ENCODE measurements at places on chromosomes 12 and 14. TPM values are rescaled to one million over a fixed set of nuclear protein-coding genes. Genes with fewer than 3 reads are reported as not detected.

- no peak overlapping the region for H3K27ac ChIP-seq
- DNase-seq, result no peak
Observed at GRCh38 chr14:41868396-41868795, 261.7 kb downstream of the LRFN5 start.

DNA sequence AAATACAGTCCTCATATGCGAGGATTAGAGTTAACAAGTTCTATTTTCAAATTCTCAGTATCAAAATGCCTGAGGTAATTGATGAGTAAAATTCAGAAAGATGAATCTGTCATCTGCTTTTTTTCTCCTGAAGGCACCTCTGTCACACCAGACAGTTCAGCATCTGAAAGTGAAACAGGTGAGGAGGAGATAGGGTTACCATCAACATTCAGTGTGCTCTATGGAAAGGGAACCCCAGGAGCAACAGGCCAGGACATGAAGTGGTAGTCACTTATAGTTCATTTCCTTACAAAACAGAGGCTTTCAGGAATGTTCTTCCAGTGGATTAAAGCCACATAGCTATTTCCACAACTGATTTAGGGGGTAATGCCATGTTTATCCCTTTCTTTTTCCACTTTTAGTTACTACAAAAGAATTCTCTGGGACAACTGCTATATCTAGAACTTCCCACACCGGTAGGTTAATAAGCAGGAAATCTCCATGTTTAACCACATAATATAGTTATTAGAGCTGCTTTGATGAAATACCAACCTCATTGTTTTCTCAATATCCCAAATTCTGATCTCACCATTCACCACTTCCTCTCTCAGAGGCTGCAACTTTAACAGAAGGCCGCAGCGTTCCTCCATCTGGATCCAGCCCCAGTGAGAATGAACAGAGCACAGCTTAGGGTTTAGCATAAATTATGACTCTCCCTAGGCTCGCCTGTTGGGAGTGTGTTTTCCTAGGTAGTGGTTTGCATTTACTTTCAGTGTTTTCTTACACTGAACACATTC is 177.0 kb upstream of the CNTN1 start:
- no peaks in the 10 kb centered on the region for H3K4me1 ChIP-seq
- no peaks in the 10 kb centered on the region for H3K27me3 ChIP-seq
- H3K4me3 ChIP-seq, result no peak overlapping the region
- H3K36me3 ChIP-seq, result no peaks in the 10 kb centered on the region

DNA sequence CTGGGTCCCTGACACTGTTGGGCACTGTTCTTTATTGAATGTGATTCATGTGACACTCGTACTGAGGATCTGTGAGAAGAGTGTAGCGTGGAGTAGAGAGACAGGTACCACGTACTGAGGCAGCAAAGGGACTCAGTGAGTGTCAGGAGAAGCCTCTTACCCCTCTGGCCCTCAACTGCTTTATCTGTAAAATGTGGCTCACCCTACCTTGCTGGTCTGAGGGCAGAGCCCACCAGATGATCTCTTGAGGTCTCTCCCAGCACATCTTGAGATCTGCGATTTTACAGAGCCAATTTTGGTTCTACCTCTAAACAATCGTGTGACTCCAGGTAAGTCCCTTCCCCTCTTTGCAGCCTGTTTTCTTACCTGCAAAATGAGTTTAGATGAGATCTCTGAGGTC is 3.1 kb downstream of the CEBPE start:
- no peak for DNase-seq
- H3K27me3 ChIP-seq, result no peaks in the 10 kb centered on the region
- peaks cover under 1% of the 10 kb centered on the region for H3K4me1 ChIP-seq
- no peaks in the 10 kb centered on the region for H3K36me3 ChIP-seq
- no peak overlapping the region for H3K4me3 ChIP-seq

ESR2 gene
- total RNA-seq, result 0.27 TPM

C12orf50 gene
- total RNA-seq, result not detected

ADAM21 gene
- total RNA-seq, result 0.14 TPM

JPH4 gene
- not detected for total RNA-seq
